ENCODE measurements at places on chromosomes 7 and 10.

- DNase-seq, result no peak
Measured at GRCh38 chr10:490891-491571, 198.4 kb downstream of the DIP2C start.

GRCh38 chr7:24715171-24715570 is 42.1 kb downstream of the GSDME start:
- no peak for DNase-seq

DNA sequence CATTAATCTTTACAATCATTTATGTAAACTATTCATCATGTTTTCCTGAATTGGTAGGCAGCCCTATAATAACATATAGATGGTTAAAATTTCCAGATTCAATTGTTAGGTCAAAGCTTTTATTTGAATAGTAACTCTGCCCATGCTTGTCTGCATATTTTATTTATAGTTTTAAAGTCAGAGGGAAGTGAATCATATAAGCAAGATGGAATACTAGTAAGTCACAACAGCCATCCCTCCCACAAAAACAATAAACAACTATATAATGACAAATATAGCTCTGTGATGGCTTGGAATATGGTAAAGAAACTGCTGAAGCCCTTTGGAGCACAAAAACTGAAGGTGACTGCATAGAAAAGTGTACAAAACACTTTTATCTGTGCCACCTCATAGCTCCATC is 156.3 kb upstream of the TMEM106B start:
- no peak for DNase-seq

DNA sequence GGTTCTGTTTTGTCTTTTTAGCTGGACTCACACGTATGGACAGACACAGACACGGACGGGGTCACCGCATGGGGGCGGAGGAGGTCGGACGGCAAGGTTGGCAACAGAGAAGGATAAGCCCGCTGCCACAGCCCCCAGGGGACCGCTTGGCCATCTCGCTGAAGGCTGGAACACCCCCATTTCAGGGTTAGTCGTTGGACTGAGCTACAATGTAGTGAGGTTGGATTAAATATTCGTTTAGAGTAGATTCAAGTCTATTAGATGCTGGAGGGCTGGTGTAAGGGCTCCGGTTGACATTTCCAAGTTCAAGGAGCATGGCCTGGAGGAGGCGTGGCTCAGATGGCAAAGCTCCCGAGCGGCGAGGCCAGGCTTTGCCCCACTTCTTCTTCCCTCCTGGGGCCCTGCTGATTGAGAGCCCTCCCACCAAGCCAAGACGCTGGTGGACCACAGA is 35.2 kb downstream of the PPIF start:
- DNase-seq, result no peak

DNA sequence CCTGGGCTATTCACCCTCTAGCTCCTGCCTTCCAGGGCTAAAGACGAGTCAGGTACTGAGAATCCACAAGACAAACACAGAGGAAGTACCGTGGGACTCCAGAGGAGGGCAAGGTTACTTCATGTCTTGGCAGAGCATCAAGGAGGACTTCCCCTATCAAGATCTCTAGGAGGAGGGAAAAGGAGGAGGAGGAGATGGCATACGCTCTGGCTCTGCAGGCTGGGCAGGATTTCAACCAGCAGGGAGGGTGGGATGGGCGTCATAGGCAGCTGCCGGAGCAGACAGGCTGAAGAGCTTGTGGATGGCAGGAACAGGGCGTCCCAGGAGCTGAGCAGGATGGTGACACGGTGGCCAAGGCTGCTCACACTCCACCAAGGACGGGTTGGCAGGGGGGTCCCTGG is 21.3 kb downstream of the MDH2 start:
- peak; percentile 30 for DNase-seq

DNA sequence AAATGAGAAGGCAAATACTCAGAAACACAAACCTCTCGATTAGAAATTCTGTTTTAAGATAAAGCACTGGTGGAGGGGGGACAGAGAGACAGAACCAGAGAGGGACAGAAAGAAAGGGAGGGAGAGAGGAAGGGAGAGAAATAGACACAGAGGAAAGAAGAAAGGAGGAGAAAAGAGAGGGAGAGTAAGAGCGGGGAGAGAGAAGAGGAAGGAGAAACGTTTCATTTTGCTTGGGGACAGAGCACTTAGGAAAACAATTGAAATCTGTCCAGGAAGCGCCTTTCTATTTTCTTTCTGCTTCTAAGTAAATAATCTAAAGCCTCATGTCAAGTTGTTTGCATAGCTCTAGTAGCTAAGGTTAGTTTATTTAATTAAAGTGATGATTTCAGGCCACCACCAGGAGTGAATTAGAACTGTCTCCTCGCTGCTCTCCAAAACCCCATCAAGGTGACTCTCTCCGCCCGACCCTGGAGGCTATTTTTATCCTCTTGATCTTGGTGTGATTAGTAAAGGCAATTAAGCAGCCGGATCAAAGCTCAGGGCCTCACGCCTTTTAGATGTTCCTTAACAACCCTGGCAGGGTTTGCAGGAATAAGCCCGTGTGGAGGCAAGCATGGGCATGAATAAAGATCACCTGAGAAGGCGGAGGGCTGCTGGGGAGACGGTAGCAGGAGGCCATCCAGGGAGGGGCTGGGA is 73.4 kb upstream of the INSIG1 start:
- no peak for DNase-seq

GRCh38 chr7:138903859-138904435 is 77.2 kb downstream of the KIAA1549 start:
- no peak for DNase-seq

GRCh38 chr7:155002411-155003091 is 373 bp downstream of the PAXIP1 start:
- peak; percentile 42 for DNase-seq

DNA sequence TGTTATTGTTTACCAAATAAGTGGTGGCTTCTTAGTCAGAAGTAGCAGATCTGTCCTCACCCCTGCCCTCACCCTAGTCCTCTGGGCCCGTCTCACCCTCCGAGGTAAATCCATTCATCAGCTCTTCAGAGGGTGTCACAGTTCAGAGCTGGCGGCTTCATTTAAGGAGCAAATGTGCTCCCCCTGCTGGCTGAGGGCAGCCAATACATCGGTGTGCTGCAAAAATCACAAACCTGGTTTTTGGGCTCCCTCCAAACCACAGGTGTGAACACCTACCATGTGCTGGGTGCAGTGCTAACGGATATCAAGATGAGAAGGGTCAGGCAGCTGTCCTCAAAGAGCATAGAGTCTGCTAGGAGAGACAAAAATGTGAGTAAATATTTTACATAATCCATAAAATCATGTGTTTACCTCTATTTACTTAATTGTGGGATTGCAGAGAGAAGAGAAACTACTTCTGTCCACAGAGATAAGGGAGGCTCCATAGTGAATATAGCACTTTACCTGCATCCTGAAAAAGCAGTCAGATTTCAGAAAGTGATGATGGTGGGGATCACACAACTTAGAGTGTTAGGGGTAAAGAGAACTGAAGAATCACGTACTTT is 15.5 kb upstream of the CRTAC1 start:
- DNase-seq, result peak; percentile 50

GRCh38 chr10:121076776-121077715 is 225.9 kb downstream of the WDR11 start:
- no peak for DNase-seq

GRCh38 chr10:11758527-11759236 is 16.5 kb downstream of the ECHDC3 start:
- no peak for DNase-seq

DNA sequence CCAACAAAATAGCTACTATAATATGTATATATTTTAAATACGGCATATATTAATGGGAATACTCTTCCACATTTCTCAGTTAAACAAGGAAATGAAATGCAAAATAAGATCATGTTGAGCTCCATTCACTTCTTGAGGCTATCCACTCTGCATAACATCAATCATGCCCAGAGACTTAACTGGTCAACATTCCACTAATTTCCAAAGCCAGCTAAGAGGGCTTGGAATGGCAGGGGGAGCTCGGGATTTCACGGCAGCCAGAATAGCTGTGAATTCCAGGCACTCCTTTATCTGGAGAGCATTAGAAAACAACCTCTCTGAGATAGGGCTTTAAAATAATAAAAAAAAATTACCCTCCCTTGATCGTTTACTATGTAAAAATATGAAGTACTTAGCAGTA is 194.9 kb upstream of the CDCA7L start:
- no peak for DNase-seq

DNA sequence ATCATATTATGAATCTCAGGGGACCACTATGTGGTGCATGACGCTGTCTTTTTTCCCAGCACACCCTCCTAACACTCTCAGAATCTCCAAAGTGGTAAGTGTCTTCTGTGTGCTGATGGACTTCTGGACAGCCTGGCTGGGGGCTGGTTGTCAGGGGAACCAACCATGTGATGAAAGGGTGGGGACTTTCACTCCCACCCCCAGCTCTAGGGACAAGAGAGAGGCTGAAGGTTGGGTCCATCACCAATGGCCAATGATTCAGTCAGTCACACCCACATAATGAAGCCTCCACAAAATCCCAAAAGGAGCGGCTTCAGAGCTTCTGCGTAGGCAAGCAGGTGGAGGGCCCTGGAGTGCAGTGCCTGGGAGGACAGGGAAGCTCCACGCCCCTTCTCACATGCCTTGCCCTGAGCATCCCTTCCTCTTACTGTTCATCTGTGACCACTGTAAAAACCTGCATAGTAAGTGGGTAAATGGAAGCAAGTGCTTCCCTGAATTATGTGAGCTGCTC is 44.6 kb downstream of the RASGEF1A start:
- no peak for DNase-seq

DNA sequence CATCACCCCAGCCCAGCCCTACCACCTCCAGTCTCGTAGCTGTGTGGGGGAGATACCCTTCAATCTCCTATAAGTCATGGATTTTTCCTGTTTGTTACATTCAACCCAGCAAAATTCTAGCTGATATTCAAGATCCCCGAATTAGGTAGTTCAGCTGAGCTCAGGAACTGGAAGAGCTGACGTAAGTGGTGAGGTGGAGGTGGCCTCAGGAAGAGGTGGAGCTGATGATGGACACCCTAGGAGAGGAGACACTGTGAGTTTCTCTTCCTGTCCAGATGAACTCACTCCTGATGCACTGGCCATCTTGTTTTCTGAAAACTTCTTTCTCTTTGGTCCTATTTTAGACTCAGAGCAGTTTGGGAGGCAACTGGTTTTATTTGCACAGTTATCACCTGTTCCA is 90.5 kb upstream of the PITRM1 start:
- DNase-seq, result no peak

DNA sequence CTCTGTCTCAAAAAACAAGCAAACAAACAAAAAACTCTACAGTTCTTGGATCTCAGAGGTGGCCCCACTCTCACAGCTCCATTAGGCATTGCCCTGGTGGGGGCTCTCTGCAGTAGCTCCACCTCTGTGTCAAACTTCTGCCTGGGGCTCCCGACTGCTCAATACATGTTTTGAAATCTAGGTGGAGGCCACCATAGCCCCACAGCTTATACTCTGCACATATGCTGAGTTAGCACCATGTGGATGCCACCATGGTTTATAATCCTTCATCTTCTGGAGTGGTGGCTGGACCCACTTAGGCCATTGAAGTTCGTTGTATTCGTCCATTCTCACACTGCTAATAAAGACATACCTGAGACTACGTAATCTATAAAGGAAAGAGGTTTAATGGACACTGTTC is 78.4 kb downstream of the SEPTIN14 start:
- DNase-seq, result no peak

DNA sequence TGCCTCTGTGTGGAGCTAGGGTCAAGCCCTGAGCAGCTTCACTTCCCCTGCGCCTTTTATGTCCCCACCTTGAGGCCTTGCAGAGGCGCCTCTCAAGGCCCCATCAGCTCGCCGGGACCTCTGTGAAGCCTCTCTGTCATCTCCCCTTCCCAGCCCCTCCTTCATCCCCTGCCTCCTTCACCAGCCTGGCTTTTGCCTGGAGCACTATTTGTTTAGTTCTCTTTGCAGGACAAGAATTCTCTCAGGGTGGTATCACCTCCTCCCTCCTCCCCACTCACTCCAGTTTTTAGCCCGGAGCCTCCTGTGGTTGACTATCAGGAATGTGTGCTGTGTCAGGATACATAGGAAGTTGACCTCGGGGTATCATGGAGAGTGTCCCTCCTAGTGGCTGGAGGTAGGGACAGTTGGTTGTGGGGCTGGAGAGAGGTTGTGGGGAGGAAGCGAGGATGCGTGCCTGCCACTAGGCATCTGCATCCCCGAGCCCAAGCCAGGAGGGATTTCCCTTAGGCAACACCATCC is 89.8 kb upstream of the ANLN start:
- no peak for DNase-seq

- peak; percentile 57 for DNase-seq
Measured at GRCh38 chr10:90306187-90306586, 551.7 kb downstream of the HTR7 start.

GRCh38 chr10:101066146-101066895 is 4.5 kb downstream of the KAZALD1 start:
- DNase-seq, result peak; percentile 32

GRCh38 chr10:95211606-95212279 is 17.7 kb downstream of the ACSM6 start:
- DNase-seq, result no peak

GRCh38 chr10:84946904-84947303 is 618.5 kb downstream of the CCSER2 start:
- no peak for DNase-seq

GRCh38 chr7:104156842-104157277 is 51.0 kb downstream of the ORC5 start:
- DNase-seq, result no peak

DNA sequence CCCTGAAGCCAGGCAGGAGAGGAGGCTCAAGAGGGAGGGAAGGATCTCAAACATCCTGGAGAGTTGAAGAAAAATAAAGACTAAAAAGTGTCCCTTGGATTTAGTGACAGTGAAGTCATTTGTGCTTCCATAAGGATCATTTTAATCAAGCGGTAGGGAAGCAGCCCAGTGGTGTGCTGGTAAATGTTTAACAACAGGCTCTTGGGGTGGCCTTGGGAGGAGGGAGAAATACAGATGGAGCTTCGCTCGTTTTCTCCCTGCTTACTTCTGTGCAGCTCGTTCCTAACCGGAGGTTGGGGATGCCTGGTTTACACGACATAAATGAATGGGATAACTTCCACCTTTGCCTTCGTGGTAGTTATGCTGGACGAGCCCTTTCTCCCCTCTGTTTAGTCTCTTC is 140.0 kb downstream of the CAMK1D start:
- DNase-seq, result no peak

GRCh38 chr10:47264797-47265281 is 35.2 kb upstream of the GDF10 start:
- DNase-seq, result no peak

DNA sequence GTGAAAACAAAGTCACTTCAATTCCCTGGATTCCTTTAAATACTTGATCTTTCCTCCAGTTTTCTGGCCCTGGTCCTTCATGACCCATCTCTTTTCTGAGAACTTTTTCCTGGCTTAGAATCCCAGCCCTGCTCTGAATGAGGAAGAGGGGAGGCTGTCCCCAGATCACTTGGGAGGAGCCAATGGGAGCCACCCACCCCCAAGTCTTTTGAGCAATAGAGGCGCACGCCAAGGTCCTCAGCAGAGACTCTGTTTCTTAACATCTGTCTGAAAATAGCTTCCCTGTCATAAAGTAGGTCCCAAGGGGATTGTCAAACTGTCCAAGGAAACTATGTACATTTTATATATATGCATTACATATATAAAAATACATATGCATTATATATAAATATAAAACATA is 126.8 kb downstream of the ADRA2A start:
- DNase-seq, result peak; percentile 4

- DNase-seq, result no peak
Measured at GRCh38 chr10:119379466-119380071, 162.9 kb downstream of the RGS10 start.

All from left kidney (tissue), 8 donors.